ENCODE measurements at places on chromosomes 1 and 21. TPM values are rescaled to one million over a fixed set of nuclear protein-coding genes. Genes with fewer than 3 reads are reported as not detected.

ZNF593OS gene
- total RNA-seq, result not detected

CELA3B gene
- not detected for total RNA-seq

KRTAP19-1 gene
- total RNA-seq, result not detected

SMG5 gene
- 76.5 TPM for total RNA-seq

ETV3L gene
- not detected for total RNA-seq

SYPL2 gene
- total RNA-seq, result 8.1 TPM

AIM2 gene
- 0.43 TPM for total RNA-seq

C1orf226 gene
- 0.85 TPM for total RNA-seq

PROK1 gene
- not detected for total RNA-seq

CAMK1G gene
- total RNA-seq, result not detected

AMY2A gene
- not detected for total RNA-seq

OR2T35 gene
- total RNA-seq, result not detected

CA6 gene
- not detected for total RNA-seq

TRPM2 gene
- total RNA-seq, result 0.43 TPM

NFIA gene
- total RNA-seq, result 52.0 TPM

- no peak for DNase-seq
Measured at GRCh38 chr1:185526344-185527307, 207.6 kb upstream of the HMCN1 start.

DNA sequence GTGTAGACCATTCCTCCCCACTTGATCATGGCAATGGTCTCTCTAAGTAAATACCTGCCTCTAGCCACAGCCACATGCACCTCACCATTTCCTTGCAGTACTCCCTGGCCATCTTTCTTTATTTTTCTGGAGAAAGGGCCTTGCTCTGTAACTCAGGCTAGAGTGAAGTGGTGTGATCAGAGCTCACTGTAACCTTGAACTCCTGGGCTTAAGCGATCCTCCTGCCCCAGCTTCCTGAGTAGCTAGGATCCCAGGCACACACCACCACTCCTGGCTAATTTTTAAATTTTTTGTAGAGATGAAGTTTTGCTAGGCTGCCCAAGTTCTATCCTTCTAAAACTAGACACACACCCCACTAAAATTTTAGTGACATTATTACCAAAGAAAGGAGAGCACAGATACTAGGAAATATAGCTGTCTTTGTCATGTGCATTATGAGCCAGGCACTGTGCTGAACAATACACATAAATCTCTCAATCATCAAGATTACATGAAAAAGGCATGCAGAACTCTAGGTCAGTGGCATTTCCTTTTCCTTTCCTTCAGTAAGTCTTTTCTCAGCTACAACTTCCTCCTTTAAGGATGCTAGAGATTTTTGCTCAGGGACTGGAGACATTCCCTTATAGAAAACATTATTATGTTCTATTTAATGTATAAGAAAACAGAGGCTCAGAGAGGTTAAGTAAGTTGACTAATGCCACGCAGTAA is 95.0 kb upstream of the SERBP1 start:
- no peak for DNase-seq

GRCh38 chr1:211697356-211697755 is 21.9 kb upstream of the NEK2 start:
- no peak for DNase-seq

DNA sequence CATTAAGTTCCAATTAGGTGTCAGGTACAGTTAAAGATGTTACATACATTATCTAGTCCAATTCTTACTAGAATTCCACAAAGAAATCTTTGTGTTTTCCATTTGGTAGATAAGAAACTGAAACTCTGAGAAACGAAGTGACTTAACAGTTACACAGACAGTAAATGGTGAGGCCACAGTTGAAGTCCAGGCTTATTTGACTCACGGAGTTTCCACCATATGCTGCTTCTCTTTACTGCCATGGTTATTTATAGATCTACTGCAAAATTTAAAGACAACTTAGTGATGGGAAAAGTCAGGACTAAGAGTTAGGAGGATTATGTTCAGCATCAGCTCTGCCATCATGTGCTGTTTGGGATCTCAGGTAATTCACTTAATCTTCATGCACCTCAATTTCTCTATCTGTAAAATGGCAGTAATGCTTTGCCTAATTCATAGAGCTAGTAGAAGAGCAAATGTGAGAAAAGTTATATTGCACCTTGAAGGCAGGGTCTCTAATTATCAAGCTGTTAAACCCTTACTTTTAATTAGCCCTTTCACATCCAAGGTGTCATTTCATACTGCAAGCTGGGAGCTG is 26.2 kb upstream of the SAMSN1 start:
- no peak for DNase-seq

DNA sequence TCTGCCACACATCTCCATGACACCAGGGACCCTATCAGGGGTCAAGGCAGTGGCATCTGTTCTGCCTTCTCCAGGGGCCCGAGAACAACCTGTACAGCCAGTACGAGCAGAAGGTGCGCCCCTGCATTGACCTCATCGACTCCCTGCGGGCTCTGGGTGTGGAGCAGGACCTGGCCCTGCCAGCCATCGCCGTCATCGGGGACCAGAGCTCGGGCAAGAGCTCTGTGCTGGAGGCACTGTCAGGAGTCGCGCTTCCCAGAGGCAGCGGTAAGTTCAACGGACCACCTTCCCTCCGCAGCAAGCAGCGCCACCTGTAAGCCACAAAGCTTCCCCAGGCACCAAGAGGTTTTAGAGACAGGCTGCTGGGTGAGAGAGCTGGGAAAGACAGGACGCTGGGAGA is 15.9 kb downstream of the MX2 start:
- DNase-seq, result no peak

- no peak for DNase-seq
Measured at GRCh38 chr1:15937706-15938168, 38.2 kb downstream of the ZBTB17 start.

DNA sequence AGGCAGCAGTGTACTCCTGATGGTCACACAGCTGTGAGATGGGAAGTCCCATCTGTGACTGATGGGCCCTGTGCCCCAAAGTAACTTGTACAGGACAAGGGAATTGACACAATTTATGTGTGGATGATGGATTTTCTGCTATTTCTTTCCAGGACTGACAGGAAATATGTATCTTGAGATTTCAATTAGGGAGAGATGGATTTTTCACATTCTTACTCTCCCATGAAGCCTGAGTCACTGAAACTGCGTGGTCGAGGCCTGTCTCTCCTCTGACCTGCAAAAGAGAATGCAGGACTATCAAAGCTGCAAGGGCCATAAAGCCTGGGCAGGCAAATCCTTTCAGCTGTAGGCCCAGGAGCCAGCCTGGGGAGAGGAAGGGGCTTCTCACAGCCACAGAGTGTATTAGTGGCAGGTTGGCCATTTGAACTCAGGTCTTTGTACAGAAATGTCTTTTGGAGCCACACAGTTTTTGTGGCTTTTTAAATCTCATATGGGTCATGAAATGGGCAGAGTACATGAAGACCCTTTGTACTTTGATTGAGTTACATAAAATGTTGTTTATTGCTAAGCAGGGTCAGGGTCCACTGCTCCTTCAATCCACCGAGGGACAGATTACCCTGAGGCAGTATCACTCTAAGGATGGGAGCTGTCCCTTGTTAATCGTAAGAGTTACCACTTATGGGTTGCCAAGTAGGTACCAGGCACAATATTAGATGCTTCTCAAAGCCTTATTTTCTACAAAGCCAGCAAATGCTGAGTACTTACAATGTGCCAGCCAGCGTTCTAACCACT is 14.8 kb downstream of the ALX3 start:
- no peak for DNase-seq

GRCh38 chr1:13576926-13577325 is 6.7 kb upstream of the PDPN start:
- no peak for DNase-seq

GRCh38 chr1:37143800-37144199 is 109.5 kb upstream of the GRIK3 start:
- no peak for DNase-seq

DNA sequence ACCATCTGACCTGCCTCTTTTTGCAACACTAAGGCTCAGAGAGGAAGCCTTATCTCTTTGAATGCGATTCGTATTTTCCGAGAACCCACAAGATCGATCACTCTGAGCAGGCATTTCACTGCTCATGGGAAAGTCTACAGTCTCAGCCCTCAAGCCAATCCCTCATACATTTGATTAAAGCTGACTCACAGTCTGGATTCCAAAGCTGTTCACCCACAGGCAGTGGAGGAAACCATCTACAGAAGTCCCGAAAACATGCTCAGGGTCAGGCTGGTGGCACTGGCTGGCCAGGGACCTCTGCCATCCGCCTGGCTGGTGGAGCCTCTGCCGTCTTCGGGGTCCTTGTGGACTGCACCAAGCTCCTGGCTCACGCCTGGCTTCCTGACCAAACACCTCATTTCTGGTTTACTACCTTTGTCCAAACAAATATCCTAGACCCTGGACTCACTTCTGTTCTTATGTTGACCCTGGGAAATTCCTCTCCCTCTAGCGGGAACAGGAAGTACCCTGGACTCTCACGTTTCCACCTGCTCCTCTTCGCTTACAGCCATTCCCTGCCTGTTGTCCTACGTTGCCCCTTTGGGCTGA is 650.0 kb downstream of the SMYD3 start:
- no peak for DNase-seq

DNA sequence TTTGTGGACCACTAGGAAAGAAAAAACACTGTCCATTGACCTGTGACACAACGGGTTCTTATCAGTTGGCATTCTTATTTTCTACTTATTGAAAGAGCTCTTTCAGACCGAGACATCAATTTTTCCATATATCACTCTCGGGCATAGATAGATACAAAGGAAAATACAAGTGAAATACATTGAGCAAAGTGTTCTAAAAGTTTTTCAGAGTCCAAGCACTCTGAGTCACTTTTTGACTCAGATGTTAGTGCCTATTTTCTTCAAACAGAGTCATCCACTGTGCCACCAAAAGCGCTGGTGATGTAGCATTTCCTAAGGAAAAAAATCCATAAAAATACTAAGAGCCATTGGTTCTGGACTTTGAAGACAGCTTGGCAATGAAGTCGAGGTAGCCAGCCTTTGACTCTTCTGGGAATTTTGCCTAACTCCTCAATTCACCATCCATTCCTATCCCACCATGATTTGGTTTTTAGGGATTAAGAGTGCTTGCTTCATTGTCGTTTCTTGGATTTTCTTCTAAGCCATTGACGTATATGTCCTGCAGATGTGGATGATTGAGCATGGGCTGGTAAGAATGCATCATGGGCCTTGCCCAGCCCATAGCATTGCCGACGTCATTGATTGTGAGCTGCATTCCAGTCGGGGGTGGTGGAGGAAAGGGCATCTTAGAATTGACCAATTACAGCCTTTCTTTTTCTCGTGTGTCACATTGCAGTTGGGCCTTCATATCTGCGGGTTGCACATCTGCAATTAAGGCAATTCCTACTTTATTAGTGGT is 10.6 kb downstream of the GALNT2 start:
- no peak for DNase-seq

DNA sequence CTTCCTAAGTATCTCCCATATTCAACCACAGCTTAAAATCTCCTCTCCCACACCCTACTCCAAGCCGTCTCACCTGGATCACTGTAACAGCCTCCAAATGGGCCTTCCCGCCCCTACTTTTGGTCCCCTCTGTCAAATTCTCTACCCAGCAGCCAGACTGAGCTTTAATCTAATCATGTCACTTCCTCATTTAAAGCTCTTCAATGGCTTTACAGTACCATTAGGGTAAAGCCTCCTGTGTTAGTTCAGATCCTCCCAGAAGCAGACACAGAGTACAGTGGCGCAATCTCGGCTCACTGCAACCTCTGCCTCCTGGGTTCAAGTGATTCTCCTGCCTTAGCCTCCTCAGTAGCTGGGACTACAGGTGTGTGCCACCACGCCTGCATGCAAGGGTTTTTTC is 46.8 kb upstream of the PSEN2 start:
- DNase-seq, result no peak

DNA sequence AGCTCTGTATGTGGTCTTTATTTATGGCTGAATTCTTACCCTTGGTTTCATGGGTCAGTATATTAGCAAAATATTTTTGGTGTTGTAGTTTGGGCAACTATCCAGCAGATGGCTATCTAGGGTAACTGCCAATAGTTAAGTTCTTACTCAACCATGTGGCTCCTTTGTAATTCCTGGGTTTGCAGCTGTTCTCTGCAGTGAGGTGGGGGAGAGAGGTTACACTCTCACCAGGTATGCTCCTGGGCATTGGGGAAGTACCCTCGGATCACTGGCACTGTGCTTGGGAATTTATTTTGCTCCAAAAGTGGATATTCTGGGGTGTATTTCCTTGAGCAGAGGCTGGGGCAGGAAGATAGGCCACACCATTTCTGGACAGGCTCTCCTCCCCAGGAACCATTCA is 436.7 kb upstream of the TMPRSS15 start:
- DNase-seq, result no peak

DNA sequence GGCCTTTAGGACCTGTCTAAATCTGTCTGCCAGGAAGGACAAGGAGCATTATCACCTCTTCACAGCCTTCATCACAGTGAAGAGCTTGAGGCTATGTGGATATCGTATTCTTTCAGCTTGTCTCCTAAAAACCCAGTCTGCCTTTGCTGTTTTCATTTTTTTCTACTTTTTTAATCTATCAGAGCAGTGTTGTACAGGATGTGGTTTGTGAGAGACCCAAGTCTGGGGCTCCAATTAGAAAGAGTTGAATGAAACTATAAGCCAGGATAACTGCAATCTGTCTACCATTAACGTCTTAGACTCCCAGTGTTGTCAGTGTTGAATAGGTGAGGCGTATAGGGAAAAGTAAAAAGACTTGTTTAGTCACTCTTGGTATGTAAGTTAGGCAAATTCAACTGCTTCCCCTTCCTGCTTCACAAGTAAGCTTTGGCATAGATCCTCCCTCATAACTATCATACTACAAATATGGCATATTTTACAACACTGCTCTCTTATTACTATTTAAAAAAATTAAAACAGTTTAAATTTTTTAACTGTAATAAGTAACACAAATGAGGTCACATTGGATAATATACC is 1225.8 kb upstream of the PRMT6 start:
- DNase-seq, result no peak

DNA sequence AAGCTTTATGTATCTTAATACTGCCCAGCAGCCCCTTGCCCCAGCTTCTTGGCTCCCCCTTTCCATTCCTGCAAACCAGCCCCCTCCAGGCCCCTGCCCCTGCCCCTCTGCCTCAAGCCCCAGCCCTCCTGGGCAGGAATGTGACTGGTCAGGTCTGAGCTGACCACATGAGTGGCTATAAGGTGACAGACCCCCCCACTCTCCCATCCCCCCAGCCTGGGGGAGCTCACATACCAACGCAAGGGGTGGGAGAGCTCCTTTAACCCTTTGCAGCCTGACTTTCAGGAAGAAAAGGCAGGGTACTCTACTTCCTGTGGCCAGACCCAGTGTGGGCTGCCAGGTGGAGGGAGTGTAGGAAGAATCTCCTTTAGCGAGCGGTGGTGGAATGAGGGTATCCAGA is 33.2 kb downstream of the AHDC1 start:
- DNase-seq, result no peak

DNA sequence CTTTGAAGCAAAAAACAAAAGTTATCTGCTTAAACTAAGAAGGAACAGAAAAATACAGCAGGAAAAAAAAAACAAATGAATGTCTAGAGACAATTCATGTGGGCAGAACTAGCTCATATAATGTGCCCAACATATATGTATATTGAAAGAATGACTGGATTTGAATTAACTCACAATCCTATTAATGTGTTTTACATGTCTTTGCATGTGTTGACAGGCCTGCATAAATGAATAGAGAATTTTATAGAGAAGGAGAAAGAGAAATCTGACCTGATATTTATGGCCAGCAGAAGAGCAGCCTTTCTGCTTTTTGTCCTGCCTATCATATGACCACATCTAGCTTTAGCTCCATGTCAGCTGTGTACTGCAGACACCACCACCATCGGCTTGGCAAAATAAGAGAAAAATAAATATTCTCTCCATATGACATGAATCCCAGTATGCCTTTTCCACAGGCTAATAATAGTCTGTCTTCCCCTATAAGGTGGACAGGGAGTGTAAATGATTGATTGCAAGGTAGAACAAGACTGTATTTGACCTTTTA is 171.5 kb upstream of the PALMD start:
- DNase-seq, result no peak

GRCh38 chr21:33844104-33844889 is 71.3 kb downstream of the ATP5PO start:
- peak; percentile 62 for DNase-seq
